GM12865 (cell line): ENCODE measurements at places on chromosomes 5 and 9.

DNA sequence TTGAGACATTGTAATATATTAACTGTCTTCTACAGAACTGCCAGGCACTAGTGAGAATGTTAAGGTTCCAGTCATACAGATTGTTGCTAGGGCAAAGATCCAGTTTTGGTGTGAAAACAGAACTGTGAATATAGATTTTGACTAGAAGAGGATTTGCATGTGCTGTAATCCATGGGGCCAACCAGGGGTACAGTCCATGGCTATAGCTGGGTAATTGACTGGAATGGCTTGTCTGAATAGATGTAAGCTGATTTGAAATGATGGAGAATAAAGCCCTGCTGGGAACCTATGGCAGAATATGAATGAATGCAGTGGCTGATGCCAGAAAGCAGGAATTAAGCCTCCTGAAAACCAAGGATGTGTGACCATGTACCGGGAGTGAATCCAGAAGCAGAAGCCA, 748.5 kb upstream of the CDH10 start:
- no peak for DNase-seq

GRCh38 chr5:6483880-6484382, 35.3 kb downstream of the UBE2QL1 start:
- peak; percentile 93 for DNase-seq

DNA sequence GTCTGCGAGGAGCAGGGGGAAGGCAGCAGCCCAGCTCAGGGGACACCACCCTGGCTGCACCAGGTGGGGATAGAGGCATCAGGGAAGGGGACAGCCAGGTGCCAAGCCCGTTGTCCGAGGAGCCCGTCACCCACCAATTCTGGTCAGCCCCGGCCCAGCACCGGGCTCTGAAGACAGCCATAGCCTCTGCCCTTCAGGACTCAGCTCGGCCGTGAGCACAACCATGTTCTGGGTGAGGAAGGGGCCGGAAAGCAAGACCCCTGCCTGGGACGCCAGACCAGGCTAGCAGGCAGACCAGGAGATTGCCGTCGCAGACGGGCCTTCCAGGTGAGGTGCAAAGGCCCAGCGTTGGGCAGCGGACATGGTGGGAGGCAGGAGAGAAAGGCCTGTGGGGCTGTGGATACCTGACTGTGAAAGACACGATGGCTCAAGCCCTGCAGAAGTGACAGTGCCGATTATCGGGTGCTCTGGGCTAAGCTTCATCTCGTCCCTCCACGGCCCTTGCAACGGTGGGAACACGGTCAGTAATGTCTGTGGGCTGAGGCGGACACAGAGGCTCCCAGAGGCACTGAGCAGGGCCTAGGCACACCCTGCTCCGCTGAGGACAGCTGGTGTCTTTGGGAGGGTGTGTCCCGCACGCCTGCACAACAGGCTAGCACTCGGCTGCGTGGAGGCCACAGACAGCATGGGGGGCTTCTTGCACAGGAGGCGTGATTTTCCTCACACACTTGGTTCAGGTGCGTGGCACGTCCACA, 36.5 kb downstream of the DBH start:
- no peak for DNase-seq

- DNase-seq, result no peak
Observed at GRCh38 chr9:116594547-116594946, 92.6 kb upstream of the TRIM32 start.

DNA sequence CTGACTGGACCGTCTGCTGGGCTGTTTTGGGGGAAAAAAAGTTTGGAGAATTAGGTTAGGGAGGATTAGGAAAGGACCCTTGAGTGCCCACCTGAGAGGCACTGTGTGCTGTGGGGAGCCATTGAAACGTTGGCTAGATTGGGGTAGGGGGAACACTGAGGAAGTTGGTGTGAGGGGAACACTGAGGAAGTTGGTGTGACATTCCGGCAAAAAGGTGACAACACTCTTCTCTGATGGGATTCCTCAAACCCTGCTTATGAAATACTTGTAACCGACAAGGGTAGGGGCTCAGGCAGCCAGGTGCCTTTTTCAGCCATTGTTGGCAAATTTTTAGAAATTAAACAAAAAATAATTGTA, 1.0 kb downstream of the CYSTM1 start:
- no peak for DNase-seq

DNA sequence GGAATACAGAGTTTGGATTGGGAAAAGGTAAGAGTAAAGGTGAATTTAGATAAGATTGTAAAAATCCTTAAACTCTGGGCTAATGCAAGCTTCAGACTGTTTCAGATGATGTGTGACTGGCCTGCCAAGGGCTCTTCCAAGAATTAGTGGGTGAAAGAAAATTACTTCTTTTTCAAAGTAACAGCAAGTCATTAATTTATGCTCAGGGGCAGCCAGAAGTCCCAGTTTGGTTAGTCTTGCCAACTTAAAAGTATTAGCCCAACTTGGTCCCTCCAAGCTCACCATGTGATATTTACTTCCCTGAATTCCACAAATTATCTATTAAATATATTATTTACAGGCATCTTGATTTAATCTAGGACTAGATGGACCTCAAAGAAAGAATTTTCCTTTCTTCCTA, 947.8 kb downstream of the NR2F1-AS1 start:
- no peak for DNase-seq

DNA sequence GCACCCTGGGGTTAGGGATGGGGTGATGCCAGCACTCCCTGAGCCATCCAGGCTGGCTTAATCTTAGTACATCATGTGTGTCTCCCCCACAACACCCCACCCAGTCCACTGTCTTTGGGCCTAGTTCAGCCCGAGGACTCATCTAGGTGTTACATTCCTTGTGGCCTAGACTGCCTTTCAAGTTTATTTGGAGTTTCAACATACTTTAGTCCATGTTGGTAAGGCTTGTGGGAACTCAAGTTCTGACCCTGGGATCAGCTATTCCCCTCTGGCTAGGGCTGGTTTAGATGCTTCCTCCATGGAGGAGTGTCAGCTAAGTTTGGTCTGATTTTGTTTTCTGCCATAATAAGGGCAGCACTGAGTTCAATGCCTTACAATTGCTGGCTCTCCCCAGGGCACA, 302.4 kb downstream of the SMARCA2 start:
- no peak for DNase-seq

GRCh38 chr5:174191850-174192655, 146.5 kb downstream of the NSG2 start:
- no peak for DNase-seq

DNA sequence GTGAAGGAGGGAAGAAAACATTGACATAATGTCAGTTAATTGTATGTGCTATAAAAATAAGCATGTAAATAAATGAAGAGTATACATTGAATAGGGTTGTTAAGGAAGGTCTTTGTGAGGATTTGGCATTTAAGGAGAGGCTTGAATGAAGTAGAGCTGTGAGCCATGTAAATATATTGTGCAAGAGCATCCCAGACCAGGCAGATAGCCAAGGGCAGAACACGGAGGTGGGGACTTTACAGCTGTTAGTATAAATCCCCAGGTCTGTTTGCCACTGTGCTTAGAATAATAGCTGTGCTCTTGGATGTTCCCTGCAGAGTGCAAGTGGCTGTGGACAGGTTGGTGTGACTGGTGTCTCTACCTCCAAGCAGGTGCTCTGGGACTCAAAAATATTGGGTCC, 211.7 kb downstream of the LRRC70 start:
- DNase-seq, result no peak

GRCh38 chr9:91567642-91568274, 144.1 kb upstream of the NFIL3 start:
- no peak for DNase-seq

DNA sequence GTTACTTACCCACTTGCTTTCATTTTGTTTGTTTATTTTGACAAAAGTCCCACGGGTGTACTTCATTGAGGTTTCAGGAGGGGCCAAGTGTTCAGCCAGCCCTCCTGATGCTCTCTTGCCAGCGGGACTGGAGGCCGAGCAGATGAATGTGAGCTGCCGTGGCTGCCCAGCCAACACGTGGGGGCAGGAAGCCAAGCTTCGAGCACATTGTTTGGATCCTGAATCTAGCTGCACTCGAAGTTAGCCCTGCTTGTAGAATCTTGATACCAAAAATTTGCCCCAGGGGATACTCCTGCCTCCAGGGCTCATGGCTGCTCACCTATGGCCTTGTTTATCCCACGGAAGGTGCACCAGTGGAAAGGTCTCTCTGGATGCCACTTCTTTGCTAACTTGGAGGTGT, 49.3 kb downstream of the RASGEF1C start:
- DNase-seq, result no peak

DNA sequence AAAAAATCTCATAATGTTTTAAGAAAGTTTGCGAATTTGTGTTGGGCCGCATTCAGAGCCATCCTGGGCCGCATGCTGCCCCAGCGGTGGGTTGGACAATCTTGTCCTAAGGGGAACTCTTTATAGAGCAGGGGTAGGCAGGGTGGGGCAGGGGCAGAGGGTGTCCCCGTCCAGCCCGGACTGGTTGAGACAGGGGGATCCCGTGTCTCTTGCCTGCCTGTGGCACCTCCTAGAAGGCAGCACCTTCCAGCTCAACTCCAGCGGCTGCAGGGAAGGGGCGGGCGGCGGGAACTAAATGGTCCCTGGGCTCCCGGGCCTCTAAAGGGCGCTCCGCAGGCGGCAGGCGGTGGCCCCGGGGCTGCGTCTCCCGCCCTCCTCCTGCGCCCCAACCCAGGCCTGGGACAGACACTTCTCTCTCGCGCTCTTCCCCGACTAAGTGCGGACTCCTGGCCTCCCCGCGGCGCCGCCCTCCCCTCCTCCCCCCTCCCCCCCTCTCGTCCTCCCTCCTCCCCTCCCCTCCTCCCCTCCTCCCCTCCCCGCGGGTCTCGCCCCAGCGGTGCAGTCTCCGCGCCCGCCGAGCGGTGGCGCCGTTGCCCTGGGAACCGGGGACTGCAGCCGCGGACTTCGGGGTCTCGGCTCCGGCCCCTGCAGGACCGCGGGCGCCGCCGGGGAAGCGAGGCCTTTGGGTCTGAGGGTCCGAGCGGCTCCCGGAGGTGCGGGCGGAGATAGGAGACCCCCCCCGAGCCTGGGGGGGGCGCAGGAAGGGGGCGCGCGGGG, 132.6 kb downstream of the MRPL36 start:
- DNase-seq, result no peak

DNA sequence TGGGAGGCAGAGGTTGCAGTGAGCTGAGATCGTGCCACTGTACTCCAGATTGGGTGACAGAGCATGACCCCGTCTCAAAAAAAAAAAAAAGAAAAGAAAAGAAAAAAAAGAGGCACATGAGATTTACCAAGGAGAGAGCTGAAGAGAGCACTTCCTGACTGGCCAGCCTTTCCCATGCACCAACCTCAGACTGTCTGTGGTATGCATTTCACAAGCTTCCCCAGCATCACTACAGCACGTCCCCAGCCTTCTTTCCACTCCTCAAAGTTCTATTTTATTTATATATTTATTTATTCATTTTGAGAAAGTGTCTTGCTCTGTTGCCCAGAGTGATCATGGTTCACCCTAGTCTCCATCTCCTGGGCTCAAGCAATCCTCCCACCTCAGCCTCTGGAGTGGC, 13.6 kb upstream of the FUBP3 start:
- no peak for DNase-seq

DNA sequence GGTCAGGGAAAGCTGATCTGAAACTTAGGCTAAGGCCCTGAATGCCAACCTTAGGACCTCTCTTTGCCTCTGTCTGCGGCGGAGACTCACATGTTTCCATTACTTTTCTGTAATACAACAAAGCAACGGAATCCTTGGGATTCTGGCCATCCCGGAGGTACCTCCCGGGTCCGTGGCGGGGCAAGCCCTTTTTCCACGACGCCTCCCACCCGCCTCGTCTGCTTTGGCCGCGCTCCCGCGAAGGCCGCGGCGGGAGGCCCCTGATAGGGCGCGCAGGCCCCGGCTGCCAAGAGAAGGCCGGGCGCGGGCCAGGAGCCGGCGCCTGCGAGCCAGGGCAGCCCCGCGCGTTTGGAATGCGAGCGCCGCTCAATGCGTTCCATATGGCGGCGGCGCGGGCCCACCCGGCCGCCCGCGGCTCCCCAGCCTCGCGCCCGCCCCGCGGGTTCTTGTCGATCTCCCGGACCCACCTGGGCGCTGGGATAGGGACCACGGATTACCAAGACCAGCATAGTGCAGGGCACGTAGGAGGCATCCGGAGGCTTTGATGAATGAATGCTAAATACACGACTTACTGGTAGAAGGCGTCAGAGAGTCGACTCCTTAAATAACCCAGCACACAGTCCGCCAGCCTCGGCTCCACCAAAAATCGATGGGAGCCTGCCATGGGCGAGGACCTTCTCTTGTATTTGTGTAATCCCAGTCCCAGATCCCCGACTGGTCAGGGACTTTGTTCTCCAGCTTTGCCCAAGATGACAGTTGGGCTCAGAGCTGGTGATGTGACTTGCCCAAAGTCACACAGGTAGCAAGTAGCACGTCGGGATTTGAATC, 17.5 kb upstream of the PHF19 start:
- DNase-seq, result no peak

DNA sequence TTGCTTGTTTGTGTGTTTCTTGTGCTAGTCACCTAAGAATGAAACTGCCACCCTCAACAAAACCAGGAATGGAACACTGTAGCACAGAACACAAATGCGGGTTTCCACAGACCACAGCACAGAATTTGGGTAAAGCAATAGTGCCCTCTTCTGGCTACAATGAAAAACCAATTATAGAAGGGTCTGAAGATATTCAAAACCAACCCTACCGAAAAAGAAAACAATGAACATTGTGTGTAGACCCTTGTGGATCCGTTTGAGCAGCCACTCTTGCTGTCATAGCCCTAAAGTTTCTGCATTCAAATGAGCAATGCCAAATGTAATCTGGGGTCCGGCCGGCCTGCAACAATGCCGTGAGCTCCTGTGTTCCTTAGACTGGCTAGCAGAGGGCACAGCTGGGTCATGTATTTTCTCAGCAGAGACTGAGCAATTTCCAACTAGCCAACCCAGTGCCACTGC, 8.3 kb upstream of the ENC1 start:
- peak; percentile 77 for DNase-seq

- DNase-seq, result no peak
Observed at GRCh38 chr5:22372826-22373660, 480.1 kb downstream of the CDH12 start.

DNA sequence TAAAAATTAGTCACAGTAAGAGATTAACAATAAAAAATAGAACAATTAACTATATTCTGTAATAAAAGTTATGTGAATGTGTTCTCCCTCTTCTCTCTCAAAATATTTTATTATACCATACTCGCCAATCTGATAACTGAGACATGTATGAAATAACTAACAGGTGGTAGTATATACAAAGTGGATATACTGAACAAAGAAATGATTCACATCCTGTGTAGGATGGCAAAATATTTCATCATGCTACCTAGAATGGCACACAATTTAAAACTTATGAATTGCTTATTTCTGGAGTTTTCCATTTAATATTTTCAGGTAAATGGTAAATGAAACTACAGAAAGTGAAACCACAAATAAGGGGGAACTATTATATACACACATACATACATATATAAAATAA, 152.5 kb downstream of the RNF180 start:
- DNase-seq, result no peak

DNA sequence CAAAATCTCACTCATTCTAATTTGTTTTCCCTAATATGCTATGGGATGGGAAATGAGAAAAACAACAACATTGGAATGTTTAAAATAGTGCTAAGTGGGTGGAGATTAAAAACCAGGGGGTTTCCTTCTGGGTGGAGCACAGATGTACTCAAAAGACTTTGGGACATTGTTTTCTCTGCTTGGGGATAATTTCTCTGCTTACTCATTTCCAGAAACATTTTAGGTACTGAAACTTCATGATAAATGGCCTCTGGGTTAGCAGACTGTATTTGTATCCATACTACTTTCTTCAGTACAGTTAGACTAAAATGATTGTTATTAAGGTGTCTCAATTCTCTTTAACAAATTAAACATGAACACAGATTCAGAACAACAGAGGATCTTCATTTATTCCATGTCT, 17.4 kb downstream of the ELOVL7 start:
- DNase-seq, result peak; percentile 70

- peak; percentile 44 for DNase-seq
Observed at GRCh38 chr5:443239-444151, 519 bp downstream of the EXOC3 start.

GRCh38 chr9:20243841-20244240, 378.5 kb downstream of the MLLT3 start:
- no peak for DNase-seq
